ENCODE measurements at places on chromosomes 2 and 18. TPM values are rescaled to one million over a fixed set of nuclear protein-coding genes. Genes with fewer than 3 reads are reported as not detected.
A peak's percentile ranks its signal among the peaks of the same experiment; 100 is the strongest.

- H3K4me3 ChIP-seq: no peak overlapping the region
- no peak for DNase-seq
- H3K27me3 ChIP-seq: peaks cover 15% of the 10 kb centered on the region
- H3K36me3 ChIP-seq: no peaks in the 10 kb centered on the region
These were observed 4.0 kb downstream of the DYSF start for GRCh38 chr2:71457123-71457915.

DNA sequence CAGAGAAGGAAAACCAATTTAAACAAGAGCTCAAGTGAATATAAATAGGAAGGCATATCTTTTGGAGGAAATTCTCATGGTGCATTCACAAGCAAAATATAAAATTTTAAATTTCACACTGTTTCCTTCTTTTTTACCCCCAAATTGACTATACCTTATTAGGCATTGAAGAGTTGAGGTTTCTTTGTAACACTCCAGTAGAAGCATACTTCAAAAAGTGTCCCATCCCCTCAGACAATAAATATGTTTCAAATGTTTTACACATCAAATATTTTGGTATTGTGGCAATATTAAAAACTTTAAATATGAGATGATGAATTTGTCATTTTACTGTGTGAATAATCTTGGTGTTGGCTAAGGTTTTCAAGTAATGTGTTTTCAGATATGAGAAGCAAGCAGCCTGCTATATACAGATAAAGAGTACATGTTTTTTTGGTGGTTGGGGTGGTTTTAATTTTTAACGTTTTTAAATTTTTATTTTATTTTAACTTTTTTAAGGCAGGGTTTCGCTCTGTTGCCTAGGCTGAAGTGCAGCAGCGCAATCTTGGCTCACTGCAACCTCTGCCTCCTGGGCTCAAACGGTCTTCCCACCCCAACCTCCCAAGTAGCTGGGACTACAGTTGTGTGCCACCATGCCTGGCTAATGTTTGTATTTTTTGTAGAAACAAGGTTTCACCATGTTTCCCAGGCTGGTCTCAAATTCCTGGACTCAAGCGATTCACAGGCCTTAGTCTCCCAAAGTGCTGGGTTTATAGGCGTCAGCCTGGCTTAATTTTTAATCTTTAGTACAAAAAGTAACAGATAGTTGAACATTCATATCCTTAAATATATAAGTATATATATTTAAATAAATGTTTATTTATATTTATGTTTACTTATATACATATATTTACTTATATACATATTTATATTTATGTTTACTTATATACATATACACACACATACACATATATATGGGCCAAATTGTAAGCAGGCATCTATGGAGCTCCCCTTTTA, 36.5 kb upstream of the DLX1 start:
- H3K27ac ChIP-seq: no peak overlapping the region
- H3K4me3 ChIP-seq: no peak overlapping the region
- peaks cover 2% of the 10 kb centered on the region for H3K27me3 ChIP-seq
- H3K36me3 ChIP-seq: no peaks in the 10 kb centered on the region
- no peak for DNase-seq
- H3K4me1 ChIP-seq: no peaks in the 10 kb centered on the region

- H3K27me3 ChIP-seq: peaks cover 35% of the 10 kb centered on the region
- peaks cover 42% of the 10 kb centered on the region for H3K4me1 ChIP-seq
- peak overlapping the region; percentile 83 for H3K27ac ChIP-seq
- no peaks in the 10 kb centered on the region for H3K36me3 ChIP-seq
These were observed 228.7 kb downstream of the HAUS1 start for GRCh38 chr18:46332921-46333341.

DNA sequence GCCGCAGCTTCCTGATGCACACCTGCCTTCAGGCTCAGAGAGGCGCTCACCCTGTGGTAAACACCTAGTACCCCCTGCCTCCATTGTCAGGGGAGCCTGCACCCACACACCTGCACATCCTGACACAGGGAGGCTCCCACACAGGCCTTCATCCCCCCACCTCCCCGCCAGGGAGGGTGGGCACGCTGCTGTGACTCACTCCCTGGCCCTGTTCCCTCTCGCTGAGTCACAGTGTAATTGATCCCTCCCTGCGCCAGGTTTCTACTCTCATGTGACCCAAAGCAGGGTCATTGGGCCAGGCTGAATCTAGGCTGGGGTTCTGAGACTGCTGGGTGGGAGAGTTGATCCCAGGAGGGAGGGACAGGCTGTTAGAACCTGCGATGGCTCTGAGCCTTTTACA, 8.5 kb upstream of the CELF4 start:
- no peak for DNase-seq
- no peaks in the 10 kb centered on the region for H3K4me1 ChIP-seq
- peaks cover 5% of the 10 kb centered on the region for H3K27me3 ChIP-seq
- H3K27ac ChIP-seq: no peak overlapping the region
- no peaks in the 10 kb centered on the region for H3K36me3 ChIP-seq

DNA sequence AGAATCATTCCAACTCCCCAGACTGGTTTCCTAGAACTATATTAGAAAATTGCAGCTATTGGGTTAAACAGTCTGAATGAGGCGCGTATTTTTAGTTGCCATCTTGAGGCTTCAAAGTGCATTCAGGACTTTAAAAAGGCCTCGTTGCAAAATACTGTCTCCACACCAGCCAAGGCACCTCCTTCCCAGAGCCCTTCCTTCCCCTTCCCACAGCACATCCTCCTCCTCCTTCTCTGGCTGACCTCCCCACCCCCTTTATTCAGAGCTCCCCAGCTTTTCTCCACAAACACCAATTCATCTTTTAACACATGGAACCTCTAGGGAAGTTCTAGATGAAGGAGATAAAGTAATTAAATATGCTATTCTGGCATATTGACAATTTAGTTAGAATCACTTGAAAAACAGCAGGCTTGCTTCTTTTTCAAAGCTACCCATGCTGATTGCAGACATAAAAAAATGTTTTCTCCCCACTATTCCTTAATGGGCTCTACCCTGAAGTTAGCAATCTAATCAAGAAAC, 90.3 kb downstream of the RTP5 start:
- no peak for DNase-seq
- peaks cover 10% of the 10 kb centered on the region for H3K4me1 ChIP-seq
- no peak overlapping the region for H3K27ac ChIP-seq
- H3K4me3 ChIP-seq: no peak overlapping the region

Gene RGPD3
- polyA plus RNA-seq: 0.09 TPM

DNA sequence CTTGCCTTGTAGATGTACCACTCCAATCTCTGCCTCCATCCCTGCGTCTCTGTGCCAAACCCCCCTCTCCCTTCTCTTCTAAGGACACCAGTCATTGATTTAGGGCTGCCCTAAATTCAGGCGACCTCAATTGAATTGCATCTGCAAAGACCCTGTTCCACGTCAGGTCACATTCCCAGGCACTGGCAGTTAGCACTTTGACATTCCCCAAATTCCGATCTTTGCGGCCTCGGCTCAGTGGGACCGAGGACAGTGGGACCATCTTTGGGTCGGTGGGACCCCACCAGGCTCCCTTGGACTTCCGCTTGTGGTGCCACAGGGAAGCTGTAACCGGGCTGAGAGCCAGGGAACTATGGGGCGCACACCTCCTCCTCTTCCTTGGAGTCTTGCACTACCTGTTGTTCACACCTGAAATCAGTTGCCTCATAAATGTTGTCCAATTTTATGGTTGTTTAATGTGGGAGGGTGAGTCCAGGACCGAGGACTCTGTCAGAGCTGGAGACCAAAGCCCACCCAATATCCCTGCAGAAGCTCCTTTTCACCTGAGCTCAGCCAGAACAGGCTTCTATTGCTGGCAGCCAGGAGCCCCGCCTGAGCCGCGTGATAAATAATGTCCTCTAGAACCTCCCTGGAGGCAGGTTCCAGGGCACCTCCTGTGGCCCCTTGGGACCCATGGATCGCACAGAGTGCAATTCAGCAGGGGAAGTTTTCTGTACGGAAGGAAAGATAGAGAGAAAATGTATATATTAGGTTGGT, 271.6 kb downstream of the EIPR1 start:
- no peaks in the 10 kb centered on the region for H3K4me1 ChIP-seq
- H3K36me3 ChIP-seq: no peaks in the 10 kb centered on the region
- no peak overlapping the region for H3K27ac ChIP-seq
- no peak for DNase-seq
- peaks cover 2% of the 10 kb centered on the region for H3K27me3 ChIP-seq

Gene PRSS56
- not detected for polyA plus RNA-seq

DNA sequence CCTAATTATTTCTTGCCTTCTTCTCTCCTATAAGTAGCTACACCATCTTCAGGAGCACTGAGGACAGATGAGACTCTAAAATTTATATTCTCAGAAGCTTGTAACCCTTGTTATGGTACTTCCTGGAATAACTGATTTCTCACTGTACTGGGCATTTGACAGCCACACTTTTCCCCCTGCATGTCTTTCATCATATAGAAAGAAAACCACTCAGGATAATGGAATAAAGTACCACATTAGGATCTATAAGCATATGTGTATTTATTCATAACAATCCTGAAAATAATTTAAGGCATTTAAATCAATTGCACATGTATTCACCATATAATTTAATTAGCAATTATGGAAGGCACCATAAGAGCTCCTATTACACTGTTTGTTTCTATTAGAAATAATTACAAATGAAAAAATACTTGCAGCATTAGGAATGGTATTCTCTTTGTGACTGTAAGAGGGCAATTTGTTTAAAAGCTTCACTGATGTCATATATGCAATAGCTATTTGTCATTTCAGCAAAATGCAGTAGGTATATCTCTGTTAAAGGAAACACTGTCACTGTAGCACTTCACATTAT, 216.9 kb upstream of the FSHR start:
- H3K27me3 ChIP-seq: no peaks in the 10 kb centered on the region
- no peaks in the 10 kb centered on the region for H3K36me3 ChIP-seq
- H3K27ac ChIP-seq: no peak overlapping the region
- no peak for DNase-seq
- H3K4me3 ChIP-seq: no peak overlapping the region

- no peak overlapping the region for H3K27ac ChIP-seq
- no peaks in the 10 kb centered on the region for H3K36me3 ChIP-seq
- no peak overlapping the region for H3K4me3 ChIP-seq
- H3K4me1 ChIP-seq: no peaks in the 10 kb centered on the region
- DNase-seq: no peak
- peaks cover 5% of the 10 kb centered on the region for H3K27me3 ChIP-seq
These were observed 64.9 kb downstream of the EVA1A start for GRCh38 chr2:75495862-75496261.

DNA sequence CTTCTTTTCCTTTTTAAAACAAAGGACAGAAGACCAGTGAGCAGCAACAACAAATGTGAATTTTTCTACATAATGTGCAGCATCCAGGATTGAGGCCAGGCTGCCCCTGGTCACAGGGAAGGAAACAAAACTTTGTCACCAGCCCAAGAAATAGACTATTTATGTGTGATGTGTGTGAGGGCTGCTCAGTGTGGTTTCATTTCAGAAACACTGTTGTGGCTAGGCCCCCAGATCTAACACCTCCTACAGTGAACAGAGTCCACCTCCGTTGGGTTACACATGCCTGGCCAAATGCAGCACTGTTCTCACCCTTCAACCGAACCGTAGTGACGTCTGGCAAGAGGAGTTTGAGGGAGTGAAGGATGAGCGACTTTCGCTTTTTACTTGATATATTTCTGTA, 146.3 kb upstream of the RIOK3 start:
- peak overlapping the region; percentile 99 for H3K27ac ChIP-seq
- H3K4me1 ChIP-seq: peaks cover 57% of the 10 kb centered on the region
- peak; percentile 89 for DNase-seq

DNA sequence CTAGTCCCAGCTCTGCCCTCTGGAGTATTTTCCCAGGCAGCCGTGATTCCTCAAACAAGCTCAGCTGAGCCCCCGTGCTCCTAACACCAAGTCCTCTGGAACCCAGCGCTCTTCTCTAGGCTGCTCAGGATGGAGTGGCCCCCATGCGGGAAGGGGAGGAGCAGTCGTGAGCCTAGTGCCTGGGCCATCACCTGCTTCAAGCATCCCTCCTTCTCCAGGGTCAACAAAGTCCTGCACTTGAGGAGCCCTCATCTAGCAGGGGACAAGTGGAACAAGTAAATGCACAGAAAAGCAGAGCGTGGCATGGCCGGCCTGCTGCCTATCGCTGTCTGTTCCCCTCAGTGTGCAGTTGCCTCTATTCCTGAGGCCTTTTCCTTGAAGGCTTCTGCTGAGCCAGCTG, 168.6 kb downstream of the INHBB start:
- H3K27me3 ChIP-seq: no peaks in the 10 kb centered on the region
- no peaks in the 10 kb centered on the region for H3K4me1 ChIP-seq
- H3K36me3 ChIP-seq: no peaks in the 10 kb centered on the region
- no peak overlapping the region for H3K4me3 ChIP-seq
- H3K27ac ChIP-seq: no peak overlapping the region

Gene SERPINB13
- not detected for polyA plus RNA-seq

- no peak overlapping the region for H3K27ac ChIP-seq
- no peaks in the 10 kb centered on the region for H3K36me3 ChIP-seq
- H3K27me3 ChIP-seq: peaks cover 11% of the 10 kb centered on the region
- DNase-seq: no peak
These were observed 151.4 kb downstream of the TWIST2 start for GRCh38 chr2:238999291-238999741.

GRCh38 chr18:9715978-9716774, 8.1 kb downstream of the RAB31 start:
- H3K4me1 ChIP-seq: peaks cover 15% of the 10 kb centered on the region
- no peak for DNase-seq
- H3K27me3 ChIP-seq: peaks cover 19% of the 10 kb centered on the region
- H3K27ac ChIP-seq: no peak overlapping the region

DNA sequence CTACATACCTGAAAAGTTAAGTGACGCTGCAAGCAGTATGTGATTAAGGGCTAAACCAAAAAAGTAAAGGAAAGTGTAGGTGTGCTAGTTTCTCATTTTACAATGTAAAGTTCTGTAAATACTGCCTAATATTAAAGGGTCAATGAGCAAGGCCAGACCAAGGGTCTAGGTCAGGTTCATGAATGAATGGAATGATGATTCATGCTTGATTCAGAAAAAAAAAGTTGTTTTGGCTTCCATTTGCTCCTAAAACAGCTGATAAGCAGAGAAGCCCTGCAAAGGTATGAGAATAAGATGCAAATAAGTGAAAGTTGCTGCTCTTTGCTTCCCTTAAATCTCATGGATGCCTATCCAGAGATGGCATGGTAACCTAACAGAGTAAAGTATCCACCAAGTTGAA, 61.3 kb downstream of the PTRHD1 start:
- H3K4me1 ChIP-seq: peaks cover 28% of the 10 kb centered on the region
- peaks cover 39% of the 10 kb centered on the region for H3K36me3 ChIP-seq
- H3K27me3 ChIP-seq: peaks cover 4% of the 10 kb centered on the region
- peak overlapping the region; percentile 67 for H3K27ac ChIP-seq
- no peak for DNase-seq

DNA sequence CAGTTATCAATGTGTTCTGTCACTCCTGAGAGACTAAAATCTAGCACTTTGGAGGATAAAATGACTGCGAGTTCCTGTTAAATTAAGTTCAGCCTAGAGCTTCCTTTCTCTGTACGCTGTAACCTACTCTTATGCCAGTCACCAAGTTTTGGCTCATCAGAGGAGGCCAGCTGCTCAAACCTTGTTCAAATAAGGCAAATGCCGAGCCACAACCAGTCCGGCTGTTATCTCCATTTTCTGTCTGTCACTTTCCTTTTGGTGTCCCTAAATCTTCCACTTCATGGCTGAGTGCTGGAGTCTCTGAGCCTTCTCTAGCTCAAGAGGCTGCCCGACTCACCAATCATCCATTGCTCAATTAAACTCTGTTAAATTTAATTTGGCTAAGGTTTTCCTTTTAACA, 33.5 kb upstream of the PXDN start:
- H3K4me3 ChIP-seq: no peak overlapping the region
- no peak for DNase-seq
- H3K4me1 ChIP-seq: no peaks in the 10 kb centered on the region
- no peak overlapping the region for H3K27ac ChIP-seq

- no peaks in the 10 kb centered on the region for H3K36me3 ChIP-seq
- H3K4me1 ChIP-seq: no peaks in the 10 kb centered on the region
- DNase-seq: no peak
- H3K27me3 ChIP-seq: peaks cover 15% of the 10 kb centered on the region
These were observed 59.0 kb downstream of the CHRNA1 start for GRCh38 chr2:174705321-174705720.

- peaks cover 22% of the 10 kb centered on the region for H3K27me3 ChIP-seq
- no peak for DNase-seq
These were observed at the start of gene ACVR2A for GRCh38 chr2:147844697-147845410. Gene ACVR2A, plus strand, starts transcription at chr2:147845029. Its CDS starts 124 bp downstream, at chr2:147845153.

All from immature natural killer cell (primary cell).